Ascending aorta (tissue), 2 donors: ENCODE measurements at places on chromosomes 1 and 21.

GRCh38 chr1:166907763-166908162 lies 31.7 kb upstream of the TADA1 start:
- no peak for DNase-seq

- no peak for DNase-seq
Measured at GRCh38 chr1:109896681-109897080, 14.0 kb upstream of the CSF1 start.

- DNase-seq, result no peak
Measured at GRCh38 chr1:172977296-172978017, 73.3 kb downstream of the TNFSF18 start.

DNA sequence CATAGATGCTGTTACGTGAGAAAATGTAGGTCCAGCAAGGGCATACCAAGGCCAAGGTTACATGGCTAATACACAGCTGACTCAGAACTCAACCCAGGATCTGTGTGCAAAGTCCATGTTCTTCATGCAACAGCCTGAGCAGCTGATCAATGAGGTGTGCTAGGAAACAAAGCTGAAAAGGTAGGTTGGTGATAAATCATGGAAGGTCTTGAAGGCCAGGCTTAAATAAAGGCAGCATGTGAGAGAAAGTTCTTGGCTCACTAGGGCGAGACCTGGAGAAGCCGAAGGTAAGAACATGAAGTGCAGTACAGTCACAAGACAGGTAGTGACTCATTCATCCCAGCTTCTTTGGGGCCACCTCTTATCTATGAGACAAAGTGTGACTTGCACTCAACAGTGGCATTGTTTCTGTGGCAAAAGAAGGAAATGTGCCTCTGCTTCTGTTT lies 33.4 kb downstream of the TLR5 start:
- no peak for DNase-seq

DNA sequence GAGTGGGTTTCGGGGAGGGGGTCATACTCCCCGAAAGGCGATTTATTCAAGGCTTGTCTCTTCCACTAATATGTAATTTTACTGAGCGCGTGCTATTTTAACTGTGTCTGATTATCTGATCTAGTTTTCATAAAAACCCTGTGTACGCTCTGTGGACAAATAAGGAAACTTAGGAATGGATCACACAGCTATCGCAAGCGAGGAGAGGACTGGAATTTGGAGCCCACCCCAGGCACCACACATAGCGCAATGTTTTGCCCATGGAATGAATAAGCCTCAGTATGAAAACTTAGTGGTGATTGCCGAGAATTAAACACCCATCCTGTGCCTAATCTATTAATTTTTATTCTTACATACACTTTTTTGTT lies 9.8 kb upstream of the RAB42 start:
- no peak for DNase-seq

DNA sequence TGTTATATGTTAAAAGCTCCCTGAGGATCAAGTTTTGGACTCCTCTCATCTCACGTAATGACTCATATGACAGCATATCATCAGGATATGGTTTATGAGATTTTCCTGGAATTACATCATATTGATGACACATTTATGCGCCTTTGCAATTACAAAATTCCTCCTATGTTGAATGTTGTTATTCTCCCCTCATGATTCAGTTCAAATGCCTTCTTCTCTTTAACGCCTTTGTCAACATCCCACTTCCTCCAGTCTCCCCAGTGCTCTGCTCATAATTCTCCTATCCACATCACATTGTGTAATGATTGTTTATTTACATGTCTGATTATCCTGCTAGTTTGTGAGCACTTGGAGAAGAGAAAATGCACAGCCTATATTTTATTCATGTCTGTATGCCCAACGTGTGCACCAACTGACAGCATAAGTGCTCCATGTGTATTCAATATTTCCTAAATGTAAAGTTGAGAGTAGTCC lies 80.9 kb upstream of the BACH1 start:
- DNase-seq, result no peak

DNA sequence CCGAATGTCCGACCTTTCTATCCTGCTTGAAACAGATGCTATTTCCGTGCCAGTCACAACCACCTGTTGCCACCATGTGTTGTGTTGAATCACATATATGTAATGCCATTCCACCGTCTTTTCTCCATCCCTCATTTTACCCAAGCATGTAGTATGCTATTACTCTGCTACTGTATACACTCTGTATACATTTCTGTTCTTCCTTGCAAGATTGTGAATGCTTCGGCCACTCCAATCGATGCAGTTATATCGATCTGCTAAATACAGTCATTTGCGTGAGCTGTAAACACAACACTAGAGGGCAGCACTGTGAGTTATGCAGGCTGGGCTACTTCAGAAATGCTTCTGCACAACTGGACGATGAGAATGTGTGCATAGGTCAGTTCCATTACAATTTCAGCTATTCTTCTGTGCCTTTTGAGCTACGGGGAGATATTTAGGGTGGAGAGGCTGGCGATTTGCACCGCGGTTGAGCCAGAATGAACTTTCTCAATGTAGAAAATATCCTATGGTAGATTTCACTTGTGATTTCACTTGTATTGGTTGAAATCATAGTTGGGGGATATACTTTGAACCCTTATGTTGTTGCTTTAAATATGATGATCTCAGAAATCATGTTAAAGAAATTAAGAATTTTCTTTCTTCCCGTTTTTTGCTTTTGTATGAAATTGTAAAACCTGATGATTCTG lies 289.8 kb downstream of the NTNG1 start:
- DNase-seq, result no peak

DNA sequence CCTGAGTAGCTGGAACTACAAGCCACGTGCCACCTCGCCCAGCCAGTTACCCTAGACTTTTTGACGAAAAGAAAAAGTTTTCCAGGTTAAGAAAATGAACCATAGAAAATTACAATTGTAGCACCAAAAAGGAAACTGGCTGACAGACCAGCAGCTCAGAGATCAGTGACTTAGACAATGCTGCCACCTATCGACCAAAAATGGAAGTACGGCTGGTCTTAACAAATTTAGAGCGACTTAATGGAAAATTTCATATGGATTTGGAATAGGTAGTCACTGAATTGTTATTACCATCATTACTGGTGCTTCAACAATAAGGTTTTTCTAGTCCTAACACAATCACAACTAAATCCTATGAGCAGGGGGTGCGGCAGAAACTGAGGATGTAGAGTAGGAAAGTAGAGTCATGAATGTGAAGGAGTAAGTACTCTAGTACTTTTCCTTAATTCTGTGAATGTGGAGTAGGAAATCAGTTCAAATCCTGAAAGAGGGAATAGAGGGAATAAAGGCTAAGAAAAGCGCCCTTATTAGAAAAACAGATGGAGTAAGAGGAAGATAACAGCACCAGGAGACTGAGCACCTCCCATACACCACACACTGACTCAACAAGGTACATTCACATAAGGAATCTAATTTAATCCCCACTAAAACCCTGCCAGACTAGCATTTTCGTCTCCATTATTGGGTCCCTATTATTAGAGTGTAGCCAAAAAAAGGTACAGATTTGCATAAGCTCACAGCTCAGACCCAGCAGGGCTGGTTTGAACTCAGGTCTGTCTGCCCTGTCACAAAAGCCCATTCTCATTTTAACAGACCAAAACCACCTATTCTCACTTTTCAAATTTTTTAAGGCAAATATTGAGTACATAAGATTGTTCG lies 37.9 kb upstream of the MGST3 start:
- no peak for DNase-seq
